Activated CD4-positive, alpha-beta T cell treated with anti-CD3 and anti-CD28 coated beads, Interleukin-2, amount 50 U/mL, for 24 hours (primary cell): ENCODE measurements at places on chromosomes 12 and 14.

DNA sequence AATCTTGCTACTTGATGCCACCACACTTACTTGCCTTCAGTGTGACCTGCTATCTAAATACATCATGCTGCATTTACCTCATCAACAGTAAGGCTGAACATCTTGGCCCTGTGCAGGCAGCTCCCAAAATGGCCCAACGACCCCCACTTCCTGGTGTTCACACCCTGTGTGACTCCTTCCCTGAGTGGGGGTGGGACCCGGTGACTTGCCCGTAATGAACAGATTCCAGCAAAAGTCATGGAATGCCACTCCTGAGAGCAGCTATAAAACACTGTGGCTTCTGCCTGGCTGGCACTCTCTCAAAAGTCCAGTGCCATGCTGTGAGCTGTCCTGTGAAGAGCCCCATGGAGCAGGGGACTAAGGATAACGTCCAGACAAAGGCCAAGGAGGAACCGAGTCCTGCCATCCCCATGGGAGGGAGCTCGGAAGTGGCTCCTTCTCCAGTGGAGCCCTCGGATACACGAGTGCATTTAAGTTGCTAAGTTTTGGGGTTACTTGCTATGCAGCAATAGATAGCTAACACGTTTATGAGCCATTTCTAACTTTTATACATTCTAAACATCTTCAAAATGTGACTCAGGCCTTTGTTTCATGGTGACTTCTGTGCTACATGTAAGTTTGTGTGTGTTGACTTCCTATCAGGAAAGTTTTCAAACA, 33.0 kb downstream of the P2RX2 start:
- no peak for DNase-seq

DNA sequence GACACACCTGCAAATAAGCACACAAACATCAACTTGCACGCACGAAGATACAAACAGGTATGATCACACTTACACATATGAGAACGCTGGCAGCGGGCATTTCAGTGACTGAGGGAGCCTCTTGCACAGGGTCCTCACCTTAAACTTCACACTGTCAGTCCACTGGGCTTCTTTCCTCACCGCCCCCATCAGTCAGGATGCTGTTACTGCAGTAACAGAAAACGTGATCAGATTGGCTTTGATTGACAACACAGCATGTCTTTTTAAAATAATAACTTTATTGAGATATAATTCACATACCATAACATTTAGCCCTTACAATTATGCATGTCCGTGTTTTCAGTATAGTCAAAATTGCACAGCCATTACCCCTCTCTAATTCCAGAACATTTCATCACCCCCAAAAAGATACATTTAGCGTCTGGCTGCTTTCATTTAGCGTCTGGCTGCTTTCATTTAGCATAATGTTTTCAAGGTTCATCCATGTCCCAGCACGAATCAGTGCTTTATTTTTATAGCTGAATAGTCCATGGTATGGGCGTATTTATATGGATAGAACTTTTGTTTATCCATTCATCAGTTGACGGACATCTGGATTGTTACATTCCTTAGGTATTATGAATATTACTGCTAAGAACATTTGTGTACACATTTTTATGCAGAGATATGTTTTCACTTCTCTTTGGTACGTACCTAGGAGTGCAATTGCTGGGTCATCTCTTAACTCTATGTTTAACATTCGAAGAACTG, 8.4 kb downstream of the CCDC197 start:
- no peak for DNase-seq

DNA sequence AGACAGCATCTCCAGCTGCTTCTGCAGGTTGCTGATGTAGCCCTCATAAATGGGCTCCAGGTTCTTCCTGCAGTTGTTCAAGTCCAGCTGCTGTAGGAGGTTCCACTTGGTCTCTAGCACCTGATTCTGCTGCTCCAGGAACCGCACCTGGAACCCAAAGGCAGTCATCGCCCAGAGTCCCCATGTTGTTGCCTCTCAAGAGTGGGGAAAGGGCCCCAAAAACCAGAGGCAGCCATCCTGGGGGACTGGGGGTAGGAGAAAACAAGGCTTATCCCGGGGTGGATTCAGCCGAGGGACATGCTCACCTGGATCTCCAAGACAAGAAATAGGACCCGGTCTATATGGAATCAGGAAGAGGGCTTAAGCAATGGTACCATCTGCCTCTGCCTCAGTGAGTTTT, 2.3 kb downstream of the KRT72 start:
- no peak for DNase-seq

DNA sequence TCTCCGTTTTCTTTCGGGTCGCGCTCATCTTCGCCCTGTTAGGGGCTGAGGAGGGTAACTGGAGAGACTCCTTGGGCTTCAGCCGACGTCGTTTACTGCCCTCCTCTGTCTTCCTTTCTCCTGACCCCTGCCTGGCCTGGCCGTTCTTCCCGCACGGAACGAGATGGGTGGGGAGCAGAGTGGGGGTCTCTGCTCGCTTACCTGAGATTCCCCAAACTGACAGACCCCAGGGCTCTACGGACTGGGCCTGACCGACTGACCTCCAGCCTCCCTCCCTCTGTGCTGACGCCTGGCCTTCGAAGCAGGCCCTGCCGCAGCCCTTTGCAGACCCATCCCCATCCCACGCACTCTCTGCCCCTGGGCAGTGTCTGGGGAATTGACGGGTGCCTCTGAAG, 439 bp downstream of the GOLGA5 start:
- no peak for DNase-seq

DNA sequence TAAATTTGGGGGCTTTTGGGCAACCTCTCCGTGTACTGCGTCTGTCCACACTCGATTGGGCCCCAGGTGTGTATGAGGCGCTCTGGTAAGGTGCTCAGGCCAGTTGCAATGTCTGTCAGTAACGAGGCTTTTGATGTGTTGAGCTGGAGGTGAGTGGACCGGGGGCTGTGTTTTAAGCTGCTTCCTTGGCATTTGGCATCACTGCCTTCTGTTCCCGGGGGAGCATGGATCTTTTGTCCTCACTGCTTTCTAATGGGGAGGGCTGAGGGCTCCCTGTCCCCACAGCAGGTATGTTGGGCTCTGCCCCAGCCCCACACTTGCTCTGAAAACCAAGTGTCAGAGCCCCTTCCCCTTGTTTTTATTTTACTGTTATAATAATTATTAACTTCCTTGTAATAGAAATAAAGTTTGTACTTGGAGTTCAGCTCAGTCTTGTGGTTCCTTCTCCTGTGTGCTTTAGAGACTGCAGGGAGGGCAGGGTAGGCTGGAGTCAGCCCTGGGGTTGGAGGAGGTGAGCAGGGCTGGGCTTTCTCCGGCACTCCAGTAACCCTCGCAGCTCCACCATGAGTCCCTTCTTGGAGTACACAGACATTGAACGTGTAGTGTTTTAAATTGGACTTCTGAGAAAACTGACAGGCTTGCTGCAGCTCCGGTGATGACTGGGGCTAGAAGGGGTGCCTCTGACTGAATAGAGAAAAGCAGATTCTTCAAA, 28.0 kb downstream of the TRAFD1 start:
- DNase-seq: no peak

DNA sequence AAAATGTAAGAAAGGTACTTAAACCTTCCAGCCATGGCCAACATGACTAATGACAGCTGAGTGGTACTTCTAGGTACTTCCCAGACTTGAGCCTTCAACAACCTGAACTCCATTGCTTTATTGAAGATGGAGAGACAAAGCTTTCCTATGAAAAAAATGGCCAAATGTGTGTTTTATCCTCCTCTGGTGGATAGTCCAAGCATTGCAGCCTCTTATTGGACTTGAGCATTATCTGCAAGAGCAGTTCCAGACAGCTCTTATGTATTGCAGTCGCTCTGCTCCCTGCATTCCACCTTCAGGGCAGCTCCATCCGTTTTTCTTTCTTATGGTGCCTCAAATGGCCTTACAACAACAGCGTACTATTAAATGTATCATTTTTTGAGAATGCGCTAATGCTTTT, 588.2 kb downstream of the NRXN3 start:
- DNase-seq: no peak

DNA sequence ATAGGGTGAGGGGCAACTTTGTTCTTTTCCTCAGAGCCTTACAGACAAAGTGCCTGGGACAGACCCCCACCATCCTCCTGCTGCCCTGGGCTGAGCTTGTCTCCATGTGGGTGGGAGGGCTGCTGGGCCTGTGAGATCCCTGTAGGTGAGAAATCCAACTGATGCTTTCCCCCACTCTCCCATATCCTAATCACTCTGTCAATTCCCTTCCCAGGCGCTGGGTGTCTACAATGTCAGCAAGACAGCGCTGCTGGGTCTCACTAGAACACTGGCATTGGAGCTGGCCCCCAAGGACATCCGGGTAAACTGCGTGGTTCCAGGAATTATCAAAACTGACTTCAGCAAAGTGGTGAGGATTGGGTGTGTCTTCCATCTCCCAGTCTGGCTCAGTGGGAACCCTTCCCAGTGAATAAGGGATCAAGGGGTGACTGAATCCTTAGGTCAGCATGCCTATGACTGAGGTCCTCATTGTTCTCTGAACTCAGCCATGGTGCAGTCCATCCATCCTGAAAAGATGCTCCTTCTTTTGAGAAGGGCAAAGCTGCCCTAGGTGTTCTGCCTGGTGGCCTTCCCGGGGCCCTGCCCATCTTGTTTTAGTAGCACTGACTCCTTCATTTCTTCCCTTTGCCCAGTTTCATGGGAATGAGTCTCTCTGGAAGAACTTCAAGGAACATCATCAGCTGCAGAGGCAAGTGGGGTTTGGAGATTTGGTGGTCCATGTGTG, 8.2 kb downstream of the DHRS2 start:
- DNase-seq: no peak

DNA sequence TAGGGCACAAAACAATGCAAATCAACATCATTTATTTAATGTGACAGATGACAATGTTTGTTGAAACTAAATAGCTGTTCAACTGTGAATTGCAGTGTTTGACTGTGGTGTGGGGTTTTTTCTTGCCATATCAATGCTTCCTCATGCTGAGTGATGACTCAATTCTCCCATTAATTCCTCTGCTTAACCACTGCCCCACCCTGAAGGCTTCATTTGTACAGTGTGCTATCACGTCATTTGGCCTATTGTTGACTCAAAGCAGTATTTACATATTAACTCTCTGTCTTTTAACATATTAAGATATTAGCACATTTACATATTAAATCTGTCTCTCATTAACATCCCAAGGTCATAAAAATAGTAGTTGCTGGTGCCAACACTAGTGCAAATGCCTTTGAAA, 164.8 kb upstream of the NRXN3 start:
- no peak for DNase-seq

GRCh38 chr12:80470403-80470802, 26.4 kb downstream of the PTPRQ start:
- no peak for DNase-seq

- no peak for DNase-seq
Observed at GRCh38 chr14:63393012-63393411, 74.3 kb upstream of the GPHB5 start.

DNA sequence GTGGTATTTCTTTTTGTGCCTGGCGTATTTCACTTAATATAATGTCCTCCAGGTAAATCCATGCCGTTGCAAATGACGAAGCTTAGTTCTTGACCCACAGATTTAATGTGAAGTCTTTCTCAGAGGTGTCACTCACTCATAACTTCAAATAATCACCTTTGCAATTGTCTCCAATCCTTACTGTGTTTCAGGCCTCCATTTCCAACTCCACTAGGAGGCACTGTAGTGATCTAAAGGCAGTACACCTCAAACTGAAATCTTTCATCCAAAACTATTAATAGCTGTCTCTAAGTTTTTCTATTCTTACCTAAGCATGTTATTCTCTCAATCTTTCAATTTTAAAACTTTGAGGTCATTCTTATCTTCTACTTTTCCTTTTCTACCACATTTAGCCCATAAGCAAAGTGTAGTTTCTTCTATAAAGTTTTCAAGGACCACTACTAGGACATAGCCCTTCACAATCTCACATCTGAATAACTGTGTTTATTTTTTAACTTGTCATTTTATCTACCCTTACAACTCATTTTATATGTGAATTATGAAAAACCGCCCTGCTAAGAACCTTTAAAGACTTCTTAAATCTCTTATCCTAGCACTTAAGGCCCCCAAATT, 25.5 kb upstream of the FBXO34 start:
- DNase-seq: peak; percentile 16

DNA sequence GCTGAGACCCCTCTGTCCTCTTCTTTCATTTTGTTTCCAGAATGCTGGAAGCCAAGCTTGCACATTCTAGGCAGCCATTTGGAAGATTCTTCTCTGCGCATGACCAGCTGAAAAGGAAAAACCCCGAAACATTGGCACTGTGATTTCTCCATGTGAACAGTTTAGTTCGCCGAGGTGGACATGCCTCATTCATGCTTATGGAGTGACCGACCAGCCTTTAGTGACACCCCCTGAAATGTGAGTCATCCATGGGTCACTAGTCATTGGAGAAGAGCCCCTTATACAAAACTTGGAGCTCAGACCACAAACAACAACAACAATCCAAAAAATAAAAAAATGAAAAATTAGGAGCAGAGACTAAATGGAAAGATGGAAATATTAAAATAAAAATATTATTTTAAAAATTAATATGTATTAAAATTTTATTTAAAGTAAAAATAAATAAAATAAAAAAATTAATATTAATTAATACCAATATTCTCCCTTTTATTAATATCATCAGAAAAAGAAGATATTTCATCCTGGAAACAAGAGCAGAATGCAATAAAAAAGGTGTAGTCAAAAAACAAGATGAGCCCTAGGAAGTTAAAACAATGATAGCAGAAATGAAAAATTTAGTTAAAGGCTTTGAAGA, 9.5 kb upstream of the KRT7 start:
- no peak for DNase-seq

- DNase-seq: no peak
Observed at GRCh38 chr14:68263563-68264259, 444.1 kb downstream of the RAD51B start.

GRCh38 chr12:109736552-109737108, 23.0 kb downstream of the FAM222A start:
- no peak for DNase-seq

GRCh38 chr12:88243982-88244381, 101.9 kb downstream of the TMTC3 start:
- DNase-seq: no peak

DNA sequence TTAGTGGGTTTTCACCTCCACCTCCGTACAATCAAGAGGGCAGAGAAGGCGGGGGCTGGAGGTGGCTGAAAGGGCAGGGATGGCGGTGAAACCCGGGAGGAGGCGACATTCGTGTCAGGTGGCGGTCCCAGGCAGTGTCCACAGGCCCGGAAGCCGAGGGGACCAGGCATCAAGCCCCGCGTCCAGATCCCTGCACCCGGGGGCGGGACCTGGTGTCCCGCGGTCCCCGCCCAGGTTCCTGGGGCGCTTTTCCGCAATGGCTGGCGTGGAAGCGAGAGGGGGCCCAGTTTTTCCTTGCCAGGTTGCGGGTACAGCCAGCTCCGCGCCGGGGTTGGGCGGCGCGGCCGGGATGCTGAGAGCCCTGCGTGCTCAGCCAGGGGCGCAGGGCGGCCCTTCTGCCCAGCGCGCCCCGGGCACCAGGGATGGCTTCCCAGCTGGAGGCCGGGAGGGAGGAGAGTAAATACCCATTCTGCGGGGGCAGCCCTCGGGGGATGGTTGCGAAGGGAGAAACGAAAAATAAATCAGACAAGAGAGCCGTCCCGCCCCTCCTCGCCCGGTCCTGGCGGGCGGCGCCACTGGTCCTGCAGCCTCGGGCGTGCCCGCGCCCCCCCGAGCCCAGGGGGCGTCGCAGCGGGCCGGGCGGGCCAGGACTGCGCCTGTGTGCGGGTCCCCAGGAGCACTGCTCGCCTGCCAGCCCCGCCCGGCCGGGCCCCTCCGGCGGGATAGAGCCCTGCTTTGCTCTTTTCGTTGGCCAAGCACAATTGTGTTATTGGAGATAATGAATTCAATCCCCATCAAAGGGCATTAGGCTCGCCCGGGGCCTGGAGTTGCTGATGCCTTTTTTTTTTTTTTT, 11.5 kb downstream of the FOXA1 start:
- DNase-seq: no peak
